ENCODE measurements at places on chromosomes 4 and X.
A peak's percentile ranks its signal among the peaks of the same experiment; 100 is the strongest.

- no peak for DNase-seq
These were observed 7.1 kb upstream of the CXCL5 start for GRCh38 chr4:74005528-74005927.

DNA sequence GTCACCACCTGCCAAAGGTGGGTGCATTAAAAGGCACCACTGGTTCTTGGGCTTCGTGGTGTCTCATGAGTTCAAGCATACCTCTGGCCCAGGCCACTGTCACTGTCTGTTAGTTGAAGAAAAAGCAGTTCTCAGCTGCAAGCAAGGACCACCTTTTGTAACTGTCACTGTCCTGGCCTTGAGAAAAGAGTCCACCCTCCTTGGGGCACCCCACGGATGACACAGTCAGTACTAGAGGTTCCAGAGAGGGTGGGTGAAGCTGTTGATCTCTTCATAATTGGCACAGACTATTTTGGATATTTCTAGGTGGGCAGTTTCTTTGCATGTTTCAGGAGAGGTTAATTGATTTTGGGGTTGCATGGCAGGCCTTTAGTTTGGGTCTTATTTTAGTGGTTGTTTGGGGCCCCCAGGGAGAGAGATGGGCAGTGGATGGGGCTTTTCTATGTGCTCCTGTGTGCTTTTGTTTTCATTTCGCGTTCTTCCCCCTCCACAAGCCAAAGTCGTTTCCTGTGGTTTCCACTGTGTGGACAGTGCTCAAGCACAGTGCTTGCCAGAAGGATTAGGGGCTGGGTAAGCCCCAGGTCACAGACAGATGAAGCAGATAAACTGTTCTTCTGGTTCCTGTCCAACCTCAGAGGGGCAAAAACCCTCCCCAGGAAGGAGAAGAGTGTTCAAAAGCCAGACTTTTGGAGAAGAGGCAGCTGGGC is 156.2 kb upstream of the PPP1R2C start:
- no peak for DNase-seq

- no peak for DNase-seq
These were observed 38.3 kb downstream of the AFAP1 start for GRCh38 chr4:7901311-7901885.

DNA sequence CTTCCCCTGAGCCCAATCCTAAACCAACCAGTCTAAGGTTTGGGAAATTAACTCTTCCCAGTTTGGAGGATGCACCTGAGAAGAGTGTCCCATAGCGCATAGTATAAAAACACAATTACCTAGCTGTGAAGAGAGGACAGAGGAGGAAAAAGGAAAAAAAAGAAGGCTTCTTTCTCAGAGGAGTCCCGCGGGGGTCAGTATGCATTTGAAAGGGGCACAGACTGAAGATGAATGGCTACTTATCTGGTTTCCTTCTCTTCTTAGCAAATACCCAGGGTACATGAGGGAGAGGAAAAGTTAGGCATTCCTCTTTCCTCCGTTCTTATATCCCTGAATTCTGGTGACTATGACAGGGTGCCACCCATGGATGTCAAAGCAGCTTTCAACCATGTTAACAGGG is 96.9 kb downstream of the TMEM47 start:
- no peak for DNase-seq

GRCh38 chr4:120881351-120881750 is 41.2 kb downstream of the PRDM5 start:
- DNase-seq, result no peak

GRCh38 chrX:134929808-134930207 is 61.0 kb upstream of the SMIM10 start:
- DNase-seq, result no peak

DNA sequence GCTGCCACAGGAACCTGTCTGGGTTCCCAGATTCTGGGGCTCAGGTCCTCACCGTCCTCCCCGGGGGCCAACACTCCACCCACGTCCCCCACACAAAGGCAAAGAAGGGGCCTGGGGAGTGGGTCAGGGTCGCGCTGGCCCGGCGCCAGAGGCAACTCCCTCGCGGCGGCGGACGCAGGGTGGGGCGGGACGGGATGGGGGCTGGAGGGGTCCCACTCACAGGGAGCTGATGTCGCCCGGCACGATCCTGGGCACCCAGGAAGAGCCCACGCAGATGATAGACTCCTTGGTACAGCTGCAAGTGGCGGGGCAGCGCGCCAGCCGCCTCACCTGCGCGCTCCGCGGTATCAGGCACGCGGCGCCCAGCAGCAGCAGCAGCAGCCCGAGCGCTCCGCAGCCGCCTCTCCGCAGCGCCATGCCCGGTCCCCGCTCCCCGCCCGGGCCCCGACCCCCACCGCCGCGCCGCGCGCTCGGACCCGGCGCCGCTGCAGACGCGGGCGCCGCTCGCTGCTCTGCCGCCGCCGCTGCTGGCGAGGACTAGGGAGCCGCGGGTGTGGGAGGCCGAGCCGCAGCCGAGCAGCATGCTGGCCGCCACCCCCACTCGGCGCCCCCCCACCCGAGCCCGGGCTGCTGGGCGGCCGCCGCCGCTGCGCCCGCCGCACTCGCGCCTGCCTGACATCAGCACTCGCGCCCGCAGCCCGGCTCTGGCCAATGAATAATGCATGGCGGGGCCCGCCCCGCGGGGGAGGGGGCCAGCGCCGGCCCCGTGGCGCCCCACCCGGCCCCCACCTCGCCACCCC is at the start of gene LGI2:
LGI2 (minus strand) TSS at position 670 of the 800 bp plus-strand sequence; CDS start at position 417, 253 bp downstream.
- DNase-seq, result peak; percentile 44

DNA sequence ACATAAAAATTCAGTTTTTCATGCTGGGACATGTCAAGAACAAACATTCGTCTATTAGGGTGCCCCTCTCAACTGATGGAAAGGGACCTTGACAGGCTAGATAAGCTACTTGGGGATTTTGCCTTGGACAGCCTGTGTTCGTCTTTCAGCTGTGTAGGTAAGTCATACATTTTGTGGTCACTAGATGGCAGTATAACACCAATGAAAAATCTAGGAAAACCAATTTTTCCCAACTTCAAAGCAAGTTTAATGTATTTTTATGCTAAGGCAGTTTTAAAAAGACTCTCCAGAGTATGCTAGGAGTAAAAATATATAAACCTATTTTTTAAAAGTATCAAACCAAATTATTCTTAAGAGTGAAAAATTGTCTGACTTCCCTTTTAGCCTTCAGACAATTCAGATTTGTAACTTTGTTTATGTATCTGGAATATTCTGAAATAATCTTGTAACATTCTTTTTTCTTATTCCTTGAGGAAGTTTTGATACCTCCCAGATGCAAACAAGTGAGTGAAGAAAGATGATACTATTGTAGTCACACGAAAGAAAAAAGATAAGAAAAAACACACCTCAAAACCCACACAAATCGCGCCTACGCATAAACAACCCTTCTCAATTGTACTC is 158.3 kb downstream of the CPE start:
- peak; percentile 1 for DNase-seq

DNA sequence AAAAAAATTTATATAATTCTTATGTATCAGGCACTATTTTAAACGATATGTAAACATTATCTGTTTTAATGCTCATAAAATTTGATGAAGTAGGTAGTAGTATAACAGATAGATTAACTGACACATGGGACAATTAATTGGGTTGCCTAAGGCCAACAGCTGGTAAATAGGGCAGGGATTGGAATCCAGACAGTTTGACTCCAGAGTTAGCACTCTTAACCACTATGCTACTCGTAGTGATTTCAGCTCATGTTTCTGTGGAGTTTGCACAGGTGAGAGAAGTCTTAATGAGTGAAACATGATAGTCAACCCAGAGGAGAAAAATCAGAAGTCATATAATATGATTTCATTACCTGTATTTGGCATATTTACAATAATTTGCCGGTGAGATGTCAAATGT is 126.0 kb upstream of the WDFY3 start:
- no peak for DNase-seq
